ENCODE measurements at places on chromosomes 7 and 10.

DNA sequence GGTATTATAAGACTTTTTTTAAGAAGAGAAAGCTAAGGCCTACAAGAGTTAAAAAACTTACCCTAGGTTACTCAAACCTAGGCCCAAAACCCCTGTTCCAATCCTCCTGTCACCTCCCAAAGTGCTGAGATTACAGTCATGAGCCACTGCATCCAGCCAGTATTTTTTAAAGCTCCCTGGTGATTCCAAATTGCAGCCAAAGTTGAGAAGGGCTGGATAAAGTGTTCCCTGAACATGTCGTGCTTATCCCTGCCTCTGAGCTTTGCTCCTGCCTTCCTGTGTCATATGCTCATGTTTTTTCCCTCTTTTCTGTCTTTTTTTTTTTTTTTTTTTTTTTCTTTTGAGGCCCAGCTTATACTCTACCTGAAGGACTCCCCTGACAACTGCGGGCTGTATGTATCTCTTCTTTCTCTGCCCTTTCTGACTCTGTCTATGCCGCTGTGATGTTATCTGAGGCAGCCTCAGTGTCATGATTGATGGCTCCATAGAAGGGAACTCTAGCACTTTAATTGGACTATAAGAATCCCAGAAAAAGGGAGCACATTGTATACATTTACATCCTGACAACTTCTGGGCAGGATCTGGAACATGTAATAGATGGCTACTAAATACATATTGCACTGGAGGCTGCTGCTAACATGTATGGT, 8.0 kb downstream of the AKR1B10 start:
- no peak for DNase-seq

GRCh38 chr7:37706804-37707203, 23.2 kb downstream of the GPR141 start:
- no peak for DNase-seq

DNA sequence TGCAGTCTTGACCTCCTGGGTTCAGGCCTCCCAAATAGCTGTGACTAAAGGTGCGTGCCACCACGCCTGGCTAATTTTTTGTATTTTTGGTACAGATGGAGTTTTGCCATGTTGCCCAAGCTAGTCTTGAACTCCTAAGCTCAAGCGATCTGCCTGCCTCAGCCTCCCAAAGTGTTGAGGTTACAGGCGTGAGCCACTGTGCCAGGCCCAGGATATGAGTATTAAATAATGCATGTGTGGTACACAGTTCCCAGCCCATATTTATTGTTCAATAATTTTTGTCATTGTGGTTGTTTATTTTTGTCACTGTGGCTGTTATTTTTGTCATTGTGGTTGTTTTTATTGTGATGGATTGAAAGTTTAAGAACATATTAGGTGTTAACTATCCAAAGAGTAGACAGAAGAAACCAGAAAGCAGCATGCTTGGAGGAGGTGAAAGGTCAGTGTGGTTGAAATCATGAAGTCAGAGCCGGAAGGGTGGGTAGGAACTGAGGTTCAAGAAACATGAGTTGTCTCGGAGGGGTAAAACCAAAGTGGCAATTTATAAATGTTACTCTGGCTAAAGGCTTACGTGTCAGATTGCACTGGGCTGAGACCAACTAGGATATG, 45.0 kb downstream of the MRC1 start:
- DNase-seq = no peak

- DNase-seq = no peak
Observed at GRCh38 chr10:132270721-132271457, 36.9 kb downstream of the STK32C start.

GRCh38 chr10:32366588-32366987, 19.6 kb upstream of the EPC1 start:
- no peak for DNase-seq

All from stimulated activated naive CD4-positive, alpha-beta T cell treated with Interleukin-2 at 50 U/mL for 16 hours (primary cell).